ENCODE measurements at places on chromosomes 12 and 14. TPM values are rescaled to one million over a fixed set of nuclear protein-coding genes. Genes with fewer than 3 reads are reported as not detected.

- DNase-seq: no peak
These were observed 990 bp downstream of the FERMT2 start for GRCh38 chr14:52949711-52950409.

DNA sequence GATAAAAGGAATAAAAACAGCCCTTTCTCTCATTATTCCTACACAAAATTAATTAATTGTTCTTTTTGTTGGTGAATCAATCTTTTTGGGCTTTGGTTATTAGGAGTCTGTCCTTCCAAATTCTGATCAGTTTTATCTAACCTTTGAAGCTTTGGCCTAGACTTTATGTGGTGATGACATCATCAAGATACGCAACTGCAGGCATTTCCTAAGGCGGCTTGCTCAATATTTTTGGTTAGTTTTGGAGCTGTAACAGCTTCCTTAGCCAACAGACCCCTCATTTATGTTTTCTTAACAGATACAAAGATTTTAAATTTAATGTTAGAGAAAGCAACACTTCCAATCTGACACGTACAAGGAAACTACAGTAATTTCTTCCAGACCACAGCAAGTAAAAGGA, 87.8 kb upstream of the PDE3A start:
- no peak for DNase-seq

The HPD gene
- not detected for total RNA-seq

DNA sequence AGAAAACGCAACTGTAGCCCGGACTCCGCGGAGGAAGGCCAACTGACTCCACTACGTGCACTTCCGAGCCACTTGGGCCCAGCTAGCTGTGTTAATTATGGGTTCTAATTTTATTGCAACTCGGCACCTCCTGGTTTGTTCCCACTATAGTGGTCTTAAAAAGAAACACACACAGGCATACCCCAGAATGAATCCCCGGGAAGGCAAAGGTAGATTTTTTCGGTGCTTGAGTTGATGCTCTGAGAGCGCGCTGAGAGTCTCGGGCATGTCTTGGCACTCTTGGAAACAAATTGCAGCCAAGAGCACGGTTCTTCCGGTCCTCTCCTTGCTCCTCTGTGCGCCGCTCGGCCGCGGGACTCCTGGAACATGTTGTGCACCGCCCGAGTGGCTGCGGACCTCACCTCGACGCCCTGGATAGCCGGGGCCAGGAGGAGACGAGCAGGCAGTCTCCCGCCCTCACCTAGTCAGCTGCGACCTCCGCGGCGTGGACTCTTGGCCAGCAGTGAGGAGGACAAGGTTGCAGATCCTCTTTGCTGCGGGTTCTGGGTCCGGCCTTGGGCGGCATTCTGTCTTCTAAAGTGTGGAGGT, 6.8 kb upstream of the PAX9 start:
- no peak for DNase-seq

- DNase-seq: no peak
These were observed 248.3 kb downstream of the FBXL14 start for GRCh38 chr12:1346126-1346525.

The ESR2 gene
- 0.12 TPM for total RNA-seq

DNA sequence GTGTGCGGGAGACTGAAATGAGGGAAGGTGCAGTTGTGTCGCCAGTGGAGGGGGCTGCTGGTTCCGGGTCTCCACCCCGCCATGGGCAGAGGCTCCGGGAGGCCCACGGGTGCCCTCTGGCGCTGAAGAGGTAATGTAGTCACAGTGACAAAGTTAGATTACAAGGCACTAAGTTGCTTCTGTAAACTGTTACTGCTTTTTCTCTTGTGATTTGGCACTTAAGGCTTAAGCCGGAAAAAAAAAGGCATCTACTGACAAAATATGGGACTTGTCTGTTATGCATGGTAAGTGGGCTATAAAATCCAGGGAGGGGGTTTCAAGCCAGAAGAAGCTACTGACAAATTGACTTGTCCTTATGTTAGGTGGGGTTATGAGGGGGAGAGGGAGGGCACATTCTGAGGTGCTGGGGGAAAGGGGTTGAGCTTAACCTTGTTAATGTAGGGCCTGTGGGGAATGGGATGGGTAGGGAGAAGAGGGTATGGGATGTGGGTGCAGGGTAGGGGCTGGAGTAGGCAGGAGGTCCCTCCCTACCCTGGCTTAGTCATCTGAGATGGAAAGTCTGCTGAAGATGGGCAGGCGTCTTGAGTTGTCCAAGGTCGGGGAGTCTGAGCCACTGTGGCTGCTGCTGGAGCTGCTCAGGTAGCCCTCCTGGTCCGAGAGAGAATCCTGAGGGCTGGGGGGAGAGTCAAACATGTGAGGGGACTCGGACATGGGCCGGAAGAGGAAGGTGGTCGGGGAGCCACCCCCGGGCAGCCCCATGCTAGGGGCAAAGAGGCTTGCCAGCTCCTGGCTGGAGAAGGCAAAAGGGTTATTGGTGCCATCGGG, 3.7 kb downstream of the ZFP36L1 start:
- DNase-seq: peak; percentile 70

DNA sequence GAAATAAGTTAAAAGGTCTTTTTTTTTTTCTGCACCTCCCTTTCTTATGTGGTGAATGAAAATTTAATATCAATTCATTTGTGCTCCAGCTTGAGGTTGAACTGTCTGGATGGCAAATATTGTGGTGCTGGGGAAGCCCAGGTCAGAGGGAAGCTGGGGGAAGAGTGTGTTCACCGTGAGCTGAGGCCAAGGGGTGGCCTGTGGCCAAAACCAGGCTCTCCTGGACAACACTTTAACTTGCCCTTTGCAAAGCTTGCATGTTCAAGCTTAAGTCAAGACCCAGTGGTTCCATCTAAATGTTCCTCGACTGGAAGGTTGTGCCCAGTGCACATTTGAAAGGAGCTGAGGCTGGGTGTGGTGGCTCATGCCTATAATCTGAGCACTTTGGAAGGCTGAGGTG, 28.8 kb downstream of the DRAM1 start:
- no peak for DNase-seq

The TAS2R8 gene
- not detected for total RNA-seq

GRCh38 chr14:95507174-95507573, 9.3 kb downstream of the SYNE3 start:
- no peak for DNase-seq

The GLT8D2 gene
- not detected for total RNA-seq

DNA sequence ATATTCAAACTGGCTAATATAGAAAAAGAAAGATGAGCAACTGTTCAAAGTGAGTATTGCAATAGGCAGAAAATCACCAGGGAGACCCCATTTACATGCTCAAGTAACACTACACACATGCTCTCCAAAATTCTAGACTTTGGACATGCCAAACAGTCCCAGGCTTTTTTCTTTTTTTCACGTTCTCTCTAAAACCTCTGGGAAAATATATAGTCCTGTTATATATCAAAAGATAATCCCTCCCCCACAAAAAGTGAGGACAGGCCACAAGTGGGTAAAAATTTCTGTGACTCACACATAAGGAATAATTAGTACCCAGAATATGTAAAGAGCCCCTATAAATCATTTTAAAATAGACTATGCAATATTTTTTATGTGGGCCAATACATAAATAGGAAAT, 55.2 kb downstream of the EFCAB11 start:
- no peak for DNase-seq

- DNase-seq: no peak
These were observed 285.3 kb upstream of the KITLG start for GRCh38 chr12:88865537-88865936.

DNA sequence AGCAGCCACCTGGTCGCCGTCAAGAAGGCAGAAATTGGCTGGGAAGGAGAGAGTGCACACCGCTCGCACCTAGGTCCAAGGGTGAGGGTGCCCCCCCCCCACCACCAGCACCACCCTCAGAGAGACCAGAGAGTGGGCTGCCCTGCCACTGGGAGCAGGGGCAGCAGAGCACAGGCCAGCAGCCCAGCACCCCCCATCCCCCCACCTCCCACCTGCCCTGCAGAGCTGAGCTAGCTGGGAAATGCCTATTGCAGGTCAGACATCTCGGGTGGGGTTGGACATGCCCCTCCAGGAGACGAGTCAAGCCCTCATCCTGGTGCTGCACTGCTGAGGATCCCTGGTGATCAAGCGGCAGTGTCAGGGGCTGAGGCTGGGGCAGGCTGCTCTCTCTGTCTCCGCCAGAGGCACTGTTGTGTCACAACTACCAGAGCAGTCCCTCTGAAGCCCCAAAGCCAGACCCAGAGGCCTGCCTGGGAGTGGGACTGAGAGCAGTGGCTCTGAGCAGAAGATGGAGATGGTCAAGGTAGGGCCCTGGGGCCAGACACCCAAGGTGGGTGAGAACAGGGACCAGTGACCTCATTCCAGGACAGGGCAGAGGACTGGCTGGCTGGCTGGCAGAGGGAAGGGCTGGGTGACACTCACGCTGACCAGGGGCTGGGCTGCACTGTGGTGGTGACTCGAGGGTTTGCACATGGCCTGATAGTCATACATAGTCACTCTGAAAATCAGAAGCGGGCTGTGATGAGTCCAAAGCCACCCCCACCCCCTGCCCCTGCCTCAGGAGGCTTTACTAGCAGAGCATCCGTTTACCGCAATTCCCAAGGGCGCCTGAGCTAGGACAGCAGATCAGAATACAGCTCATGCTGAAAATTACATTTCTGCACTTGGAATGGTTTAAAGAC, 19.7 kb upstream of the LRTM2 start:
- no peak for DNase-seq

DNA sequence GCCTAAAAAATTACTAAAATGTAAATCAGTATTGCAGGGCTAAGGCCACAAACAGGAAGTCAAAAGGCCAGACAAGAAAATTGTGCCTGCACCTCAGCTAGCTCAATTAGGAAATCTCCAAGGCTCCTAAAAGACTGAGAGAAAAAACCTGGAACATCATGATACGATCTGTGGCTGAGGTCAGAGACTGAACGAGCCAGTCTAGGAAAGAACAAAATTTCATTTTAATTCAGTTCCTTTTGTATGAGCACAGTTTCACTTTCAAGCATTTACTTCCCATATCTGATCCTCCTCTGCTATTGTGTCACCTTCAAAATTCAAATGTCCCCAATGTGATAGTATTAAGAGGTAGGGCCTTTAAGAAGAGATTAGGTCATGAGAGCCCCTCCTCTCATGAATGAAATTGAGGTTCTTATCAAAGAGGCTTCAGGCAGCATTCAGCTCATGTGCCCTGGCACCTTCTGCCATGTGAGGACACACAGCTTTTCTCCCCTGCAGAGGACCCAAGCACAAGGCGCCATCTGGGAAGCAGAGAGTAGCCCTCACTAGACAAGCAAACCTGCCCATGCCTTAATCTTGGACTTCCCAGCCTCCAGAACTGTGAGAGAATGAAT, 14.8 kb downstream of the PRKAB1 start:
- no peak for DNase-seq

GRCh38 chr14:34851395-34851794, 23.8 kb downstream of the BAZ1A start:
- DNase-seq: no peak

DNA sequence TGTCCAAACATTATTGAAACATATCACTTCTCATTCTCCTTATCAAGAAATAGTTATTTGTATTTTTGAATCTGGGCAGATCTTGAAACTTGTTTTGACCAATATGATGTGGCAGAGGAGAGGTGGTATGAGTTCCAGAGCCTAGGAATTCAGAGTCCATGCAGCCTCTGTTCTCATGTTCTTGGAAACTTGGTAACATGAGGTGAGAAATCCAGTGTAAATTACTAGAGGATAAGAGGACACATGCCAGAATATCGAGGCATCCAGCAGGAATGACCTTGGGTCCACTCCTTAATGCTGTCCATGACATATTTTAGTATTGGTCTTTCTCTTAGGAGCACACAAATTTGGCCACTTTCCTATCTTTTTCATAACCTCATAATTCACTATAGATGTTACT, 1374.6 kb downstream of the FSCB start:
- no peak for DNase-seq

The CYP46A1 gene
- 0.34 TPM for total RNA-seq

- DNase-seq: no peak
These were observed 202.5 kb upstream of the DDHD1 start for GRCh38 chr14:53355581-53356112.

DNA sequence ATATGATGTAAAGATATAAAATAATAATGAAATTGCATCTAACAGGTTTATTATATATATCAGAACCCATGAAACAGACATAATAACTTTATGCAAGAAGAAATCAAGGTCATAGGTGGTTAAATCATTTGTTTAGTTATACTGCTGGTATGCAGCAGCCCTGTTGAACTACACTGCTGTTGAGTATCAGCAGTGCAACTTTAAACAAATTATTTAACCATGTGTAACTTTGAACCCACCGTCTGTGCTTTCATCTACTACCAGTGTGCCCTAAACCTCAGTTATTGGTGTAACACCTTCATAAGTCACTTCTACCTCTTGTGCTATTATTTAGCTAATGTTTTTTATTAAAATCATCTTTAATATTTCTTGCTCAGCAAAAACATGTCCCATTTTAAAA, 262.3 kb upstream of the CRY1 start:
- no peak for DNase-seq

GRCh38 chr12:108510836-108511235, 4.2 kb upstream of the FICD start:
- DNase-seq: no peak

DNA sequence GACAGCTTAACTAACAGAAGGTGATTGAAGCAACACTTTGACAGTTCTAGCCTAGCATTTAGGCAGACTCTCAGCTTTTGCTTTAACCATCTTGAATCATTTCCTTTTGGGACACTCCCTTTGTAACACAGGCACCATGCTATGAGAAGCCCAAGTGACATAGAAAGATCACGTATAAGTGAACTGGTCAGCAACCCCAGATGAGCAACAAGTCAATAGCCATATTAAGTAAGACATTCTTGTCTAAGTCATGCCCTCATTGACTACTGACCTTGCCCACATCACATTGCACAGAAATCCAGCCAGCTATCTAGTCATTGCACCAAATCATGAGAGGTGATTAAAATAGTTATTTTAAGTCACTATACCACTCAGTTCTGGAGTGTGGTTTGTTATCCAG, 476.8 kb downstream of the TRHDE start:
- DNase-seq: no peak

- DNase-seq: peak; percentile 65
These were observed 32.8 kb downstream of the SH2B3 start for GRCh38 chr12:111438481-111438880.

GRCh38 chr12:3931776-3932175, 58.6 kb upstream of the PARP11 start:
- no peak for DNase-seq

The OR10G2 gene
- not detected for total RNA-seq

- DNase-seq: no peak
These were observed 40.5 kb upstream of the PTCSC3 start for GRCh38 chr14:36217027-36217426.
